Amniotic stem cell (primary cell): ENCODE measurements at places on chromosomes 12 and 14.

GRCh38 chr14:98950353-98950895 lies 321.6 kb downstream of the BCL11B start:
- DNase-seq = no peak

- no peak for DNase-seq
These were observed 37.6 kb downstream of the ATG14 start for GRCh38 chr14:55373784-55374705.

DNA sequence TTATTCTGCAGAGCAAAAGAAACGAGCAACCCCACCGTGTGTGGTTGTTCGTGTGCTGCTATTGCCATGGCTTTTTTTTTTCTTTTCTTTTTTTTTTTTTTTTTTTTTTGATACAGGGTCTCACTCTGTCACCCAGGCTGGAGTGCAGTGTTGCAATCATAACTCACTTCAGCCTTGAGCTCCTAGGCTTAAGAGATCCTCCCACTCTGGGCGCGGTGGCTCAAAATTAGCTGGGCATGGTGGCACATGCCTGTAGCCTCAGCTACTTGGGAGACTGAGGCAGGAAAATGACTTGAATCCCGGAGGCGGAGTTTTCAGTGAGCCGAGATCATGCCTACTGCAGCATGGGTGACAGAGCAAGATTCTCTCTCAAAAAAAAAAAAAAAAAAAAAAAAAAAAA lies 144.2 kb downstream of the ESR2 start:
- no peak for DNase-seq

DNA sequence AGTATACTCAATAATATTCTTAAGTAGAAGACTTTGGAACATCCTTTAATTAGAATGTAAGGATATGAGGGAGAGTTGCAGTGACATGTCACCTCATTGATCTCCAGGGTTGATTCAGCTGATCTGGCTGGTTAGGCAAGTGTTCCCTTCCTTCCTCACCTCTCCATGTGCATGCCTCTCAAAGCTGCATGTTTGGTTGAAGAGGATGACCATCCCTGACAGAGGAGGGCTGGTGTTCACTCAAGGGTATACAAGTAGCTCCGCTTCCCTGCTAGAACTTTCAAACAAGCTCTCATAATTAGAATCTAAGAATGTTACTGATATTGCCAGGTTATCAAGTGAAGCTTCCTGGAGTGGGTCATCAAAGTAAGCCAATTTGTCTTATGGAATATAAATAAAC lies 341.1 kb upstream of the FLRT2 start:
- DNase-seq = no peak

- no peak for DNase-seq
These were observed 3.5 kb downstream of the LMO3 start for GRCh38 chr12:16602412-16602811.

- no peak for DNase-seq
These were observed 422.6 kb downstream of the MDGA2 start for GRCh38 chr14:47252802-47253201.

- DNase-seq = no peak
These were observed 172.1 kb downstream of the ACSS3 start for GRCh38 chr12:81249976-81250375.

DNA sequence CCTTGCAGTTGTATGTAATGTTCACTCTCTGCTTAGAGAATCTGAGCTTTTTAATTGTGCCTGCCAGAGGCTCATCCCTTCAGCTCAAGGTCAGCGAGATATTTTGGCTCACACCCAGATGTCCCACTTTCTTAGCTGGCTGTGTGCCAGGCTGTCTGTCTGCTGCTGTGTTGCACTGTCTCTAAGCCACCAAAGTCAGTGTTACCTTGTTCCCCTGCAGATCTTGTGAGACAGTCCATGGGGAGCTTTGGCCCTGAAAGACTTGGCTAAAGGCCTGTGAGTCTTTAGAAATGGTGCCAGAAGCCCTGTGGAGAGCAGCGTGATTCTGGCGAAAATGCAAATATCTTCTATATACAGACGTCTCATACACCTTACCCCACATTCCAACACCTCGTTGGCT lies 293.7 kb downstream of the TTC6 start:
- no peak for DNase-seq

GRCh38 chr12:24088751-24089509 lies 139.5 kb upstream of the SOX5 start:
- no peak for DNase-seq

- no peak for DNase-seq
These were observed 1.3 kb downstream of the TNFAIP2 start for GRCh38 chr14:103124501-103125001.

GRCh38 chr12:65605019-65605418 lies 219.3 kb upstream of the HMGA2 start:
- no peak for DNase-seq

- DNase-seq = no peak
These were observed 127.0 kb downstream of the APAF1 start for GRCh38 chr12:98771811-98772752.

GRCh38 chr12:108727161-108727560 lies 4.2 kb downstream of the CORO1C start:
- DNase-seq = no peak

GRCh38 chr12:94089891-94090290 lies 58.5 kb upstream of the PLXNC1 start:
- DNase-seq = no peak

DNA sequence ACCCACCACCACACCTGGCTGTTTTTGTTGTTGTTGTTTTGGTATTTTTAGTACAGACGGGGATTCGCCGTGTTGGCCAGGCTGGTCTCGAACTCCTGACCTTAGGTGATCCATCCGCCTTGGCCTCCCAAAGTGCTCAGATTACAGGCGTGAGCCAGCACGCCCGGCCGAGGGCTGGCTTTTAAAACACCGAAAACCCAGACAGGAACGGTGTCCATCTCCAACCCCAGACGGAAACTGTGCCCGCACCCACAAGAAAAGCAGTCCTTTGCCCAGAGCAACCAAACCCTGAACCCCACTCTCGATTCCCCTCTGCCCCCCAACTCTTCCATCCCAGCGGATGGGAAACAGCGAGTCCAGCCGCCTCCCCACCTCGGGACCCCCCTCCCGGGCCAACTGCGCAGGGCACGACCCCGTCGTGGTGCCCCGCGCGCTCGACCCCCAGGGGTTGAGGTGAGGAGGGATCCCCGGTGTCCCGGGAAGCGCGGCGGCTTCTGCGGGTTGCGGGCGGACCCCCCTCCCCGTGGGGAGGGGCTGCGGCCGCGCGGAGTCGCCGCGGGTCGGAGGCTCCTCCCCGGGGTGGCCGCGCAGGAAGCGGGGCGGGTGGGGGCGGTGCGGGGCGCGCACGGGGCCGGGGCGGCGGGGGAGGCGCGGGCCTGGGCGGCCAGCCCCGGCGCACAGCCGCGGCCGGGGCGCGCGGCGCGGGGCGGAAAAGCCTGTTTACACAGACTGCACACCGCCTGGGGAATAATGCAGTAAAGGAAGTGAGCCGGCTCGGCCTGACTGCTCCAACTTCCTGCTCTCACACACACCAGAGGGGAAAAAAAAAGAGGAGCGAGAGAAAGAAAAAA lies at the start of gene ELK3:
TSS of gene ELK3 (plus strand) at position 651 of the 851 bp plus-strand sequence.
- peak; percentile 7 for DNase-seq

DNA sequence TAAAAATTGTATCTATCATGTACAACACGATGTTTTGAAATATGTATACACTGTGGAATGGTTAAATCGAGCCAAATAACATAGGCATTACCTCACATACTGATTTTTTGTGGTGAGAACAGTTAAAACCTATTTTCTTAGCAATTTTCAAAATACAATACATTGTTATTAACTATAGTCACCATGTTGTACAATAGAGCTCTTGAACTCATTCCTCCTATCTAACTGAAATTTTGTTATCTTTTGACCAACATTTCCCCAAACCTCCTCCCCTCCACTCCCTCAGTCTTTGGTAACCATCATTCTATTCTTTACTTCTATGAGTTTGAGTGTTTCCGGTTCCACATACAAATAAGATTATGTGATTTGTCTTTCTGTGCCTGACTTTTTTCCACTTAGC lies 6.8 kb upstream of the SLC38A2 start:
- no peak for DNase-seq

DNA sequence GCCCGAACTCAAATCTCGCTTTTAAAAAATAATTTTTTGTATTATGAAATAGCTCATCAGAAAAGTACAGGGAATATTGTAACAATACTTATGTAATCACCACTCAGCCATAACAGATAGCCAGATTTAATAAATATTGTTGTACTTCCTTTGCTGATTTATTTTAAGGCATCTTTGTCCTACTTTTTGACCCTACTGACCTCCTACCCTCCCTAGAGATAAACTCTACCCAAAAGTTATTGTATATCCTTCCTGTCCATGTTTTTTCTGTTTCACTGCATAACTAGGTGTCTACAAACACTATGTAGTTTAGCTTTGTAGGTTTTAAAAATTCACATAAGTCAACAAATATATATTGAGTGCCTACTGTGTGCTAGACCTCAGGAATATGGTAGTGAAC lies 25.1 kb downstream of the SOCS2 start:
- DNase-seq = no peak

DNA sequence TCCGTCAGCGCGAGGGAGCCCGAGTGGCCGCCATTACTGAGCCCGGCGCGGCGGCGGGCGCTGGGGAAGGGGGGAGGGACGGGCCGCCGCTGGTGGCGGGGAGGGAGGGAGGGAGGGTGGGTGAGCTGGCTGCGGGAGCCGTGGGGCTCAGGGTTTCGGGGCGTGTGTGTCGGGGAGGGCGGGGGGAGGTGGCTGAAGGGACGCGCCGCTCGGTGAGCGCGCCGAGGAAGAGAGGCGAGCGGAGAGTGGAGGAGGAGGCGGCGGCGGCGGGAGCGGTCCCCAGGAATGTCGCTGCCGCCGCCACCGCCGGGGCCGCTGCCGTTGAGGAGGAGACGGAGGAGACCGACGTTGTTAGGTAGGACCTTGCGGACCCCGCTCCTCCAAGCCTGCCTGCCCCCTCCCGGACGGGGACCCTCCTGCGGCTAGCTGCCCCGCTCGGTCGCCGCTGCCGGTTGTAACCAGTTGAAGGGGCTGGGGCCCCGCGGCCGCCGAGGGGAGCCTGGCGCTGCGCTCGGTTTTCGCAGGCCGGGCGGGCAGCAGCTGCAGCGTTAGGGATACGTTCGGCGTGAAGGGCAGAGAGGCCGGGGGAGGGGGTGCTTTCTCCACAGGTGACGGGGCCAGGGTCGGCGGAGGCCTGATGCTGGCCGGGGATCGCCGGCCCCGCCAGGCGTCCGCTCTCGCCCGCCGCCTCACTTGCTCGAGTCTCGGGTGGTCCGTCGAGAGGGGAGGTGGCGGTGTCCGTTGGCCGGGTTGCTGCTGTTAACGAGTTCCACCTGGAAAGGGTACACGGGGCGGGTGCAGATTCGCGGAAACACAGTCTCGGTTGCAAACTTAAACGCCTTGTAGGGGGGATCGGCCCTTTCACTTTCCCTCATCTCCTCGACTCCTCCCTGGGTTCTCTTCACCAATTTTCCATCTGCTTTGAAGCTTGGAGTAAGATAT lies at the start of gene ARHGAP5:
TSS of gene ARHGAP5 (plus strand) at position 224 of the 942 bp plus-strand sequence. CDS start 13,366 bp downstream, outside the sequence.
- no peak for DNase-seq

DNA sequence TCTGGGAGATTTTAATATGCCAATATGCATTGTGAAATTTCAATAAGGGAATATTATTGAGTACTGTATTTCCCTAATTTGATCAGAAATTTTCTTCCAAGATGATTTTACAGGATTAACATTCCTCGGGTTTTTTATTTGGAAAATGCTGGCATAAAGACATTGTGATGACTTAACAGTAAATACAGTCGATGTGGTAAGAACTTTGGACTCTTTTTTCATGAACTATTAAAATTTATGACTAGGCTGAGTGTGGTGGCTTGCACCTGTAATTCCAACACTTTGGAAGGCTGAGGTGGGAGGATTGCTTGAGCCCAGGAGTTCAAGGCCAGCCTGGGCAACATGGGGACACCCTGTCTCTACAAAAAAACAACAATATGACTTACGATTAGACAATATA lies 197.1 kb upstream of the RASSF8 start:
- DNase-seq = no peak

DNA sequence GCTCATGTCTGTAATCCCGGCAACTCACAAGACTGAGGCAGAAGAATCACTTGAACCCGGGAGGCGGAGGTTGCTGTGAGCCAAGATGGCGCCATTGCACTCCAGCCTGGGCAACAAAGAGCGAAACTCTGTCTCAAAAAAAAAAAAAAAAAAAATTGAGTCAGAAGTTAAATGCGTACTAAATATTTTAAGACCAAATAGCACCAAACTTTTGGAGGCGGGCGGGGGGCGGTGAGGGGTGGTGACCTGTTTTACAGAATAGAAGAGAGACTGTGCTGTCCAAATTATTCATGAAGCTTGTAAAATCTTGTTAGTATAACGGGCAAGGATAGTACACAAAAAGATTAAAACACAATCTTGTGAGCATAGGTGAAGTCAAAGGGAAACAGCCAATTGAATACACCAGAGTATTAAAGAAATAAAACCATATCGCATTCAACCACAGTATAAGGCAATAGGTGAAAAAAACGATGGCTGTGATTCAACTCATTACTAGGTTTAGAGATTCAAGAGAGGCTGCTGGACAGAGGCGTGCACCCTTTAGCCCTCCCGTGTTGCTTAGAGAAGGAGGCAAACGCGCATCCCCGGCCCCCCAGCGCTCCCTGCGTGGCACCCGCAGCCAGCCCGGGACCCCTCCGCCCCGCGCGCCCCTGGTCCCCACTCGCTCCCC lies 571 bp downstream of the ZNF891 start:
- no peak for DNase-seq
